Dorsolateral prefrontal cortex (tissue), 122 donors: ENCODE measurements at places on chromosomes 11 and 22.
A peak's percentile ranks its signal among the peaks of the same experiment; 100 is the strongest.

- DNase-seq: no peak
Measured at GRCh38 chr11:65624931-65625627, 9.5 kb downstream of the PCNX3 start.

- DNase-seq: no peak
Measured at GRCh38 chr11:12290477-12290922, 86.9 kb upstream of the PARVA start.

GRCh38 chr11:9691865-9692264 lies 28.0 kb downstream of the SWAP70 start:
- no peak for DNase-seq

GRCh38 chr11:130894322-130895025 lies 21.8 kb downstream of the SNX19 start:
- DNase-seq: peak; percentile 74

DNA sequence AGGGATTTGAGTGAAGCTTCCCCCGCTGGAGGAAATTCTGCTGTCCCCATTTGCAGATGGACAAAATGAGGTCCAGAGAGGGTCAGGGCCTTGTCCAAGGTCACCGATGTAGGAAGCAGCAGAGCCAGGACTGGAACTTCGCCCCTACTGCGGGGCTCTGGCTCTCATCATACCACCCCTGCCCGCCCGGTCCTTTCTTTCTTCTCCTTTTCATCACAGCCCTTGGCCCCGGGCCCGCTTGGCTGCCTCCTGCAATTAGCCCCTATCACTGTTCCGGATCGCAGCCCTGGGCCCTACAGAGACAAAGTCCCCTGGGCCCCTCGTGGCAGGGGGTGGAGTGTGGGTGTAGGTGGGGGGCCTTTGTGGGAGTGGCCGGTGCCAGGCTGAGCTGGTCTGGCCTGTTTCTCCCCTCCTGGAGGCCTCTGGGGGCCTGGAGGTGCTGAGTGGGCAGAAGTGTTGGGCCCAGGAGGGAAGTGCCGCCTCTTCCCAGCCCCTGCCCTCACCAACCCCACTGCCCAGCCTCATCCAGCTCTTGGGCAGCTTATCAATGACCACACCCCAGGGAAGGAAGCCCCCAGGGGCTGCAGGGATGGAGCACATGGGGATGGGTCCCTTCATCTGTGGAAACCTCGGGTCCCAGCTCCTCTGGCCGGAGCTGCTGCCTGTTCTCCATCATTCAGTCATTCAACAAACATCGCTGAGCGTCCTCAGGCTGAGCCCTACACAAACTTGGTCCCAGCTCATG lies 3.4 kb downstream of the EMID1 start:
- DNase-seq: no peak

DNA sequence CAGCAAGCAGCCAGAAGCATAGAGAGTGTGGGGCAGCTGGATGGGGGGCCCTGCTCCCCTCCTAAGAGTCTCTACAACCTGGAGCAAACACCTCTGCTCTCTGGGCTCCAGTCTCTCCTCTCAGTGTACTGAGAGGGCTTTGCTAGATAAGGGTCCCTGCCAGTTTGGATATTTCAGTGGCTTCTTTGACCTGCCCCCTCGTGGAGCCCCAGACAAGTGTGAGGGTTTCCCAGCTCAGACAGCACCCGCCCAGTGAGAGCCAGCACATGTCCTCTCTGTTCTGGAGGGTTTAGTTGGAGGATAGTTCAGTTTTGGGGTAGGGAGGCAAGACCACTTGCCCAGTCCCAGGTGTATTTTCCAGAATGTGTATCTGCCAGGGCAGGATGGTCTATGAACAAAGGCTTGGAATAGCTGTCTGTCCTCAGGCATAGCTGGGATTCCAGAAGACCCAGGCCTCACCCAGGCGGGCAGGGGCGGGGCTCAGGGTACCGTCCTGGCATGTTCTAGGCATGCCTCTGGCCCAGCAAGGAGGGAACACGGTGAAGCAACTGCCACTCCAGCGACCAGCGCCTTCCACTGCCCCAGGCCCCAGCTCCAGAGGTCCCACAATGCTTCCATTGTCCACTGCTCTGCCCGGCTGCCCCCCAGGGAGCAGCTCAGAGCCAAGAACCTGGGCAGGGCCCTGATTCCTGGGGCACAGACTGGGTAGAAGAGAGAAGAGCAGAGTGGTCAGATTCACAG lies 7.5 kb upstream of the MICALL1 start:
- peak; percentile 75 for DNase-seq
